ENCODE measurements at places on chromosomes 6 and 20.

- no peak for DNase-seq
Measured at GRCh38 chr20:40815156-40816038, 126.4 kb upstream of the MAFB start.

DNA sequence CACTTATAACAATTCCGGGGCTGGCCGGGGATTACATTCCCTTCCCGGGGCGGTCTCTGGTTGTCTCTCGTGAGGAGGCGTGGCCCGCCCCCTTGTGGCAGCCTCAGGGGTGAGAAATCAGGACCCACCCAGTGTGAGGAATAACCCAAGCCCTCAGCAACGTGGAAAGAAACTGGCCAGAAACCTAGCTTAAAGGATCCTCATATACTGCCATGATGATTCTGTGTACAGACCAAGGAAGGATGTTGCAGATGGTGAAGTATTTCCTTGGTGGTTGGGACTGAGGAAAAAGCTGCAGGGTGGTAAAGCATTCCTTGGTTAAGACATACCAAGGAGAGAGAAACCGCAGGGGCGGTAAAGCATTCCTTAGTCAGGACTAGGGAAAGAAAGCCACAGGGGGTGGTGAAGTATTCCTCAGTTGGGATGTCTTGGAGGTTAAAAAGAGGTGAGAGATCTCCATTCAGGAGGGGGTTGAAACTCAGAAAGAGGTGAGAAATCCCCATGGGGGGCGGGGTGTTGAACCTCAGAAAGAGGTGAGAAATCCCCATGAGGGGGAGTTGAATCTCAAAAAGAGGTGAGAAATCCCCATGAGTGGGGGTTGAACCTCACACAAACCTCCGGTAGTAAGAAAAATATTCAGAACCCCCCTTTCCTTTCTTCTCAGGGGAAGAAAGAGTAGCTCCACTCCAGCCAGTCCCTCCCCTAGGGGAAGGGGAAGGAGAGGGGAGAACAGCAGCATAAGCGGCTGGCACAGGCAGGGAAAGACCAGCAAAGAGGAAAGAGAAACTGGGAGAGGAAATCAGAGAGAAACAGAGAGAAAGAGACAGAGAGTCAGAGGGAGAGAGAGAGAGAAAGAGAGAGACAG lies 238.1 kb downstream of the RNGTT start:
- DNase-seq: no peak

GRCh38 chr20:4230651-4231050 lies 215.3 kb upstream of the RNF24 start:
- no peak for DNase-seq

DNA sequence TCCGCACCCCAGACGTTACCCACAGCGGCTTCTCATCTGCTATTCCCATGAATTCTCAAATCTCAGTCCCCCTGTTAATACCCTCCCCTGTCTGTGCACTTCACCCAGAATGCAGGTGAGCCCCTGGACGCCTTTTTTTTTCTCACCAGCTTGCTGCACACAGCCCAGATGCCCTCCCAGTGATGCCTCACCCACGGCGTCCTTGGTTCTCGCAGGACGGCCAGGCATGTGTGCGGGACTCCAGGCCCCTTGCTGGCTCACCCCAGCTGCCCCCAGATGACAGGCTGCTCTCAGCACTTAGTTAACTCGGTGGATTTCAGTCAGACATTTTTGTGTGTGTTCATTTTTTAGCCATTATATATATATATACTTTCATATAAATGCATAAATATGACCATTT lies 25.4 kb upstream of the PI16 start:
- DNase-seq: no peak

DNA sequence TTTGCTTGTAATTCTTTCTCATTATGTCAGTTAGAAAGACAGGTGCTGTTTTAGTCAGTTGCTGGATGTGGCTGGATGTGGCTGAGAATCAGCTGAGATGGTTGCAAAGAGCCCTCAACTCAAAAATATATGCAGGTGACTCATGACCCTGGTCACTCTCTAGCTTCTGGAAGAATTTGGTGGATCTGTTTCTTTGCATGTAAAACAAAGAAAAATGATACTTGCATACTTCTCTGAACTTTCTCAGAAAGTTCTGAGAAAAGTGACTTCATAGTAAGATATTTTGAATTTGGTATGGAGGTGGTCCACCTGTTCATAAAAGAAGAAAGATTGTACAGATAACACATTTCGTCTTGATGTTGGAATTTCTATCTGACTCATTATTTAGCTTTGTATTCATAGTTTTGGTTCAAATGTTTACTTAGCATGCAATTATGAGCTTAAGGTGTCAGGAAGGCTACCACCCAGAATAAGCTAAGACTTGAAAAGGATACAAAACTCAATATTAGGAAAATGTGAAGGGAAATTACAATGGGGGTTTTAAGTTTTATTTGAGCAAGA lies 163.2 kb upstream of the OLIG3 start:
- peak; percentile 38 for DNase-seq

- DNase-seq: no peak
Measured at GRCh38 chr20:33318096-33318429, 35.0 kb downstream of the BPIFB1 start.

DNA sequence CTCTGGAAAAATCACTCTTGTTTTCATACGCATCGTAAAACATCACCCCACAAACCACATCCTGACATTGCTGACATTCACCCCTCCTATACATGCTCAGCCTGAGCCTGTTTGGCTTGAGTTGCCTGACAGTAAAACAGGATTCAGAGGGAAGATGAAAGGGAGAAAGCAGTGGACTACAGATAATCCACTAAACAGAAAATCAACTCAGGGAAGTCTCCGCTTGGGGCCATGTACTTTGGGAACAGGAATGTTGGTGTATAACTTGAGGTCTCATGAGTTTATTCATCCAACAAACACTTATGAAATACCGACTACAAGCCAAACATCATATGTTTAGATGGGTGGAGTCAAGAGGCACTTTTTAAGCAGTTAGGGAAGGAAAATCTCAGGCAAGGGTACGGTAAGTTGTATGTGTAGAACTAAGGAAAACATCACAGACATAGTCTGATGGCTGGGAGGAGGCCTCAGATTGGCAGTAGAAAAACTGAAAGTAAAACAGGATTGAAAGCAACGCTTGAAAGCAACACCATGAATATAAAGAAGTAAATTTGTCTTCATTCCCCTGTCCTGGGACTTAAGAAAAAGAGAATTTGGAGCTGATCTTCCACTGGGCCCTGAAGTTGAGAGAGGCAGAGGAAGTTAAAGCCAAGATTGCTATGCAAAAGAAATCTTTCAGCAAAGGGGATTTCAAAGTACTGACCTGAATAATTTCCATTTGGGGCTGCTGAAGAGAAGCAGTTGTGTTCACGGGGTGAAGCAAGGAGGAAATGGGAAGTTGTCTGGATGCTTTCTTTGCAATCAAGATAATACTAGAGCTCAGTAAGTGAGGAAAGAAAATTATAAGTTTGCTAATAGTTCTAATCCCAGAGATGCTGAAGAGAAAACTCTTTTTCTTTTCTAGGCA lies 28.8 kb downstream of the PDE7B start:
- DNase-seq: peak; percentile 25

DNA sequence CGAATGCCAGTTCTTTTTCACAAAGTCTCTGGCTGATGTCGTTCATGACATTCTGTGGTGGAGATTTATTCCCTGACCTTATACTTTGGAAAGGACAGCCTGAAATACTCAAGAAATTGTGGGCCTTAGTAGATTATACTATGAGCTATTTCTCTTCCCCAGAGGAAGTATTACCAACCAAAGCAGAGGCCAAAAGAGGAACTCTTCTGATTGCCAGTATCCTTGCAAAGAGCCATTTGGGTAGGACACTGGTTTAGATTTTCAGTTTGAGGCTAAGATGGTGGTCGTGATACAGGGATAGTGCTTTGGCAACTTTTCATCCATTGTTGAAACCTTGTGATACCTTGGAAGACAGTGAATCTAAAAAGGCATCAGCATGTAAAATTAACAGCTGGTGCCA lies 327.3 kb downstream of the HACE1 start:
- no peak for DNase-seq

GRCh38 chr6:4355241-4355640 lies 219.9 kb upstream of the ECI2 start:
- DNase-seq: no peak

DNA sequence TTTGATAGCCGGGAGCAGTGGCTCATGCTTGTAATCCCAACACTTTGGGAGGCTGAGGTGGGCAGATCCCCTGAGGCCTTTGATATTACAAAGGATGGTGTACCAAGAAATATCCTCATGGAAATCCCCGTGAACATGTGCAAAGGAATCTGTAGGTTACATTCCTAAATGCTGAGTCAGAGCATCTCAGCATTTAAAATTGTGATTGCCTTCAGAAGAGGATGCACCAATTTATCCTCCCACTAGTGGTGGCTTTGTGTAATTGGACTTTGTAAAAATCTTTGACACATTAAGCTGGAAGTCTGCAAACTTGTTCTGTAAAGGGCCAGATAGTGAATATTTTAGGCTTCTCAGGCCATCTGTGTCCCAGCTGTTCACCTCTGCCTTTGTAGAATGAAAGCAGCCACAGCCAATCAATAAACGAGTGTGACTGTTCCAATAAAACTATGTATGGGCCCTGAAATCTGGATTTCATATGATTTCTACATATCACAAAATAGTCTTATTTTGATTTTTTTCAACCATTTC lies 11.8 kb downstream of the TMEM14B start:
- DNase-seq: no peak

DNA sequence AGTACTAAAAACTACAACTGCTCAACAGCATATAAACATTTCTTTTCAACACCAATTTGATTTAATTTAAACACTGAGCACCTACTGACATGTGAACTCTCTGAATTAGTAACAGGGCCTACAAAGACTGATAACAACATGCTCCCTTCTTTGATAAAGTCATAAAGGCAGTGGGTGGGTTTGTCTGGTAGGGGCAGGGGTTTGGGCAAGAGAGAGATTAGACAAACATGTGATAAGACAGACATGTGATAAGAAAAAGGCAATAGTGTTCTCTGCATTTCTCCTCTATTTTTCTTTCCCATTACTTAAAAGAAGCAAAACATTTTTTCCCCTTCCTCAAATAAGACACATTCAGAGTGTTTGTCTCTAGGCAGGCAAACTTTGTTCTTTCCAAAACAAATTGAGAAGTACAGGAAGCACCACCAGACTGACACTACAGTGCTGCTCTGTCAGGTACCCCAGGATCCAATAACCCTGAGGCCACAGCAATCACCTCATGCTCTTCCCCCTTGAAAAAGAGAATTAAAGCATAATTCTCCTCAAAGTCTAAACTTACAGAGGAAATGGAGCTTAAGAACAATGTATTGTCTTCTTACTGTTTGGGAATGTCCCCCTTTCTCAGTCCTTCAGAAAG lies 11.9 kb downstream of the C6orf52 start:
- DNase-seq: no peak

- DNase-seq: no peak
Measured at GRCh38 chr6:26412228-26412627, 10.2 kb downstream of the BTN3A1 start.

DNA sequence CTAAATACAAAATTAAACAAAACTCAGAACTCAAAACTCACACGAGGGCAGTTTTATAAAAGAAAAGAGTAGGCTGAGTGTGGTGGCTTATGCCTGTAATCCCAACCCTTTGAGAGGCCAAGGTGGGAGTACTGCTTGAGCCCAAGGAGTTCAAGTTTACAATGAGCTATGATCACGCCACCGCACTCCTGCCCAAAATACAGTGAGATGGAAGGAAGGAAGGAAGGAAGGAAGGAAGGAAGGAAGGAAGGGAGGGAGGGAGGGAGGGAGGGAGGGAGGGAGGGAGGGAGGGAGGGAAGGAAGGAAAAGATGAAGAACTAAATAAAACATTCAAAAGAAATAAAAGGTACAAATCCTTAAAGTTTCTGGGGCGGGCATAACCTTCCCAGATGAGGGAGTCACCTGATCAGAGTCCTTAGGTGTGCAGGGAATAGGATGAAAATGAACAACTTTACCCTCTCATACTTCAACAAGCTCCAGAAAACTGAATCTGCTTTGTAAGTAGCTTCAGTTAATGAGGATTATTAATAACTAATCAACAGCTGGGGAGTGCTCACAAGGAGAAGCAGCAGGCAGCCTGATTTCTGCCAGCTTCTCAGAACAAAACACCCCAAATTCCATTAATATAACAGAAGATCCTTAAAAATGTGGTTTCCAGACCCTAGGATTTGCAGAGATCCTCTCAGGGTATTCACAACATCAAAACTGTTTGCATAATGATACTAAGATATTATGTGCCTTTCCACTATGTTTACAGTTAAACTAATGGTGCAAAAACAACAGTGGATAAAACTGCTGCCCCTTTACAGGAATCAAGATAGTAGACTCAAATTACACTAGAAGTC lies 21.8 kb downstream of the LMBRD1 start:
- DNase-seq: no peak

DNA sequence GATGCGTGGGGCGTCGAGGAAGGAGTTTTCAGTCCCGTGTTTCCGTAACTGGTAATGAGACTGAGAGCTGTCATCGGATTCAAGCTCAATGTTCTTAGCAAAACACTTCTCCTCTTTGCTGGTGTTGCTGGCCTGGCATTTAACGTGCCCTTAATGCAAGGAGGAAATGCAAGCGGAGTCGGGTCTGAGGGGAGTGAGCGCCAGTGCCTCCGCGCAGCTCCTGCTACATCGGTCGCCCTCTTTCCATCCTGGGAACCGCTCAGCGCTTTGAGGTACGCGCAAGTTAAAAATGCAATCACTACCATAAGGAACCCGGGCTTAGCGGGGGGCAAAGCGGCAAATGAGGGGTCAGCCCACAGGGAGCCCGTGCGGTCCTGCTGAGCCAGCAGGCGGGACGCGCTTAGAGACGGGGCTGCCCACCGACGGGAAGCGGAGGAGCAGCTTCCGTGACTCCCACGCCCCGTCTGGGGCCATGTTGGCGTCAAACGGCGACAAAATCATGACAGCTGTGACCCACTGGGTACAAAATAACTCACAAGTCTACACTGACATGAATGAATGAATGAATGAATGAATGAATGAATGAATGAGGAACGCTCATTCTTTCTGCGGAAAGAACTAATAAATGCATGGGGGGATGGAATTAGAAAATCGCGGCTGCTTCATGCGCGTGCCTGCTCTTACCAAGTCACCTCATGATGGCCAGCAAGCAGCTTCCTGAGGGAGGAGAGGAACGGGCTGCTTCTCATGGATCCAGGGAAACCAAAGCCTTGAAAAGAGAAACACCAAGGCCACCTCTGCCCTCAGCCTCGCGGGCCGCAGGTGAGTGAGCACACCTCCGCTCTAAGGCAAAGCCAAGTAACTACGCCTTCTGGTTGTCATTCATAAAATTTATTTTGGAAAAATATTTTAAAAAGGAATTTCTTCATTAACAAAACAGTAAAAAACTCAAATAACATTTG lies 9.3 kb downstream of the DLL1 start:
- DNase-seq: no peak

- DNase-seq: no peak
Measured at GRCh38 chr20:53723621-53724020, 130.0 kb upstream of the ZNF217 start.
